ENCODE measurements at places on chromosomes 5 and 9. TPM values are rescaled to one million over a fixed set of nuclear protein-coding genes. Genes with fewer than 3 reads are reported as not detected.

PRLR gene
- total RNA-seq = 0.21 TPM

F2RL2 gene
- 311 TPM for total RNA-seq

SOWAHA gene
- not detected for total RNA-seq

HTR4 gene
- not detected for total RNA-seq

GOLM1 gene
- 87.5 TPM for total RNA-seq

DAB2IP gene
- total RNA-seq = 104 TPM

PCDHGC4 gene
- total RNA-seq = 3.5 TPM

DNA sequence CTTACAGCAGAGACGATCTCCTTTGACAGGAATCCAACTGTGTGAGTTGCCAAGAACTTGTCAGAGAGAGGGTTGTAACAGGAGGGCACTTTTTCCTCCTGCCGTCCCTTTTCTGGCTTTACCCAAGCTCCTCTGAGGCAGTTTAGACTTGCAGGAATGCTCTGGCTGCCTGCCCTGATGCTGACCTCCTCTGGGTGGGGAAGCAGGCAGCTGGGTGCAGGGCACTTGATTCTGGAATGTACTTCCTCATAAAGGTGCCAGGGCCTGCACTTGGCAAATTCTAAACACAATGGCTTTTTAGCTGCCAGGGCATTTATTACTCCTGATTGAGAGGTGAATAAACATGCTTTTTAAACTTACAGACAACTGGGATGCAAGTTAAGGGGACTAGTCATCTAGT lies 190.4 kb downstream of the EPB41L4A start:
- no peak for DNase-seq

DNA sequence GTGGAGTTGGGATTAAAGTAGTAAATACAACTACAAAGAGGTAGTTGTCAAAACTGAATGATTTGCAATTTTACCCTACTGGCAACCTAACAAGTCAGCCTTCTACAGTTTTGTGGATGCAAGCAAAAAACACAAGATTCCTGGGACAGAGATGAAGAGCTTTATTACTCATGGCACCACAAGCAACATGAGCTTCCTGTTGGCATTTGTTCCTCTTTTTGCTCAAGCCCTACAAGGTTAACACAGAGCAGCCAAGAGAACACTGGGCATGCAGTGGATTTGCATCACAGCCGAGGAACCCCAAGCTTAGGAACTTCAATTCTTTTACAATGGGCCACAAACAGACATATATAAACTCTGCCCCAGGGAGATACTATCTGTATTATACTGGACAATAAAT lies 28.8 kb upstream of the DMAC1 start:
- DNase-seq = no peak

- no peak for DNase-seq
Observed at GRCh38 chr5:126816649-126817048, 39.7 kb downstream of the LMNB1 start.

- DNase-seq = no peak
Observed at GRCh38 chr9:76898786-76899185, 7.1 kb downstream of the PRUNE2 start.

GRCh38 chr9:123933440-123934212 lies 3.7 kb upstream of the DENND1A start:
- no peak for DNase-seq

DNA sequence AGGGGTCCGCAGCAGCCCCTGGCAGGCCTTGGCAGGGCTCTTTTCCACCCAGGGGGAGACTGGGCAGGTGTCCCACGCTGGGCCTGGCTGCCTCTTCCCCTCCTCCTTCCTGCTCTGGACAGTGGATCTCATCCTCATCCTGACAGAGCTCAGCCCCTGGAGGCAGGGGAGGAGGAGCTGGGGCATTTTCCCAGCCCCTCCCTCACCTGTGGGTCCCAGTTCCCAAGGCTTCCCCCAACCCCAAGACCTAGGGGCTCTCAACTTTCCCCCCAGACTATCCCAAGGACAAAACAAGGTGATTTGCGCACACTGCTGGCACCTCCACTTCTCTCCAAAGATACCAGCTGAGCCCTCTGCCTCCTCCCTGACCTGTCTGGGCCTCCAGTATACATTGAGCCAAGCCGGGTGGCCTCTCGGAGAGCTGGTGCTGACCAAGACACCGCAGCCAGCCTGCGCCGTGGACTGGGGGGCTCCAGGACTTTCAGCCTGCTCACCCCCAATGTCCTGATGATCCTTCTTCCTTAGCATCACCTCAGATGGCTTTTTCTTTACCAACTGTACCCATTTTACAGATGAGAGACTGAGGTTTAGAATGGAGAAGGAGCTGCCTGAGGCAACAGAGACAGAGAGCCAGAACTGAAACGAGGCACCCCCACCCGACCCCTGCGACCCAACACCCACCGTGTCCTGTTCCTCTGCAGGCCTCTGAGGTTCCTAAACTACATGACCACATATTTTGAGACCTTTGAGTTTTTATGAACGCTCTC lies 126.6 kb downstream of the BARX1 start:
- no peak for DNase-seq

DNA sequence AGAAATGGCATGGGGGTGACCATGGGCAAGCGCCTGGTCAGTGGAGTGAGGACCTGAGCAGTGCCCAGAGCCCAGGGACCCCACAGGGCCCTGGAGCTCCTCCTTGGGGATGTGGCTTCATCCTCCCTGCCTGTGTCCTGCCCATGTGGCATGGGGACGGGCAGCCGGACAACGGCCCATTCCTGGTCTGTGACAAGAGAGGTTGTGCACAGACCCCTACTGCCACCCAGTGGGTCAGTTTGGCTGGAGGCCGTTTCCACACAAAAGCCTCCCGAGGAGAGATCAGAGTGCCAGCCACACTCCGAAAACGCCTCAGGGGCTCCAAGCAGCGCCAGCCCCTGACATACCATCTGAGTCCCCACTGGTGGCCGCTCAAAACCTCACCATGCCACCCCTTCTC lies 19.8 kb downstream of the SLC6A18 start:
- DNase-seq = peak; percentile 68

GRCh38 chr9:3646226-3646625 lies 120.4 kb upstream of the RFX3 start:
- no peak for DNase-seq
